ENCODE measurements at places on chromosomes 3 and 15.

DNA sequence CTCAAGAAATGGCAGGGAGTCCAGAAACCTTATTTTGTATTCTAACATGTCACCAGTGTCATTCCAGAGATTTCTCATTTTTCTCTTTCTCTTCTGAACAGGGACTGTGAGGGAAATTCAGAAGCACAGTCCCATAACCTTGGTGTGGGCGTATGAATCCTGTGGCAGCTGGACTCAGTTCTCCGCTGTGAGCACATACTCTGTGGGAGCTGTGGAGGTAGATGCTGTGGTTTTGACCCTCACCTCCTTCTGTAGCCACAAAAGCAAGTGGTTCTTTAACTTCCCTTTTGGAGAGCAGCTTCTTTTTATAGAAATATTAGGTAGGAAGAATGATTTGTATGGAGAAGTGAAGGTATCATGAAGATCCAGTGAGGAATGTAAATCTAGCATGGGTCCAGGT lies 13.4 kb downstream of the TMEM207 start:
- no peak for DNase-seq

GRCh38 chr15:52102463-52102862 lies 10.1 kb downstream of the BCL2L10 start:
- DNase-seq, result no peak

DNA sequence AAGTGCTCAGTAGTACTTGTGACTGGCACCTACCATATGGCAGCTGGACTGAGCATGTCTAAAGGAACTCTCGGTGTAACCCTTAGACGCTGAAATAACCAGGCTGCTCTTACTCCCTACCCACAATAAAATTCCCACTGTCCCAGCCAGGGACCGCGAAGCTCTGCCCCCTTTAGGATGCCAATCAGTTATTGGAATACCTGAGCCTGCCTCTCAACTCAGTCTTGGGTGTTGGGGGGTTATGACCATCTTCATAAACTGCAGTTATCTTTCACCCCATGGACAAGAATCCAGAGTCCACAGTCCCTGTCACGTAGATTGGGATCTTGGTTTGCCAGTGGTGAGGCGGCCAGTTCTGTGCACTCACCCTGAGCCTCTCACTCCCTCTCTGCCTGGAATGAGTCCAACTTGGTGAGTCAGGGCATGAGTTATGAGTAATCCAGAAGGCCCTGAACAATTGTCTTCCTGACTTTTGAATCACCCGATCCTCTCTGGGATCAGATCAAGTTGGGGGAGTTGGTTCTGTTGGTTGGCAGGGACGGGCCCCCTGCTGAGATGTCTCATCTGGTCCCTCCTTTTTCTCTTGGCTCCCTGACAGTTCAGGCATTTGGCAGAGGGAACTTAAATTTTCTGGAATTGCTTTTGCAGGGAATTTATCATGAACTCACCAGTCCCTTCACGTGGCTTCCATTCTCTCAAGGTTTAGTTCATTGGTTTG lies 120.1 kb upstream of the UBE2E1 start:
- peak; percentile 96 for DNase-seq

- DNase-seq, result no peak
These were observed 355.2 kb upstream of the AZI2 start for GRCh38 chr3:28703843-28704242.

DNA sequence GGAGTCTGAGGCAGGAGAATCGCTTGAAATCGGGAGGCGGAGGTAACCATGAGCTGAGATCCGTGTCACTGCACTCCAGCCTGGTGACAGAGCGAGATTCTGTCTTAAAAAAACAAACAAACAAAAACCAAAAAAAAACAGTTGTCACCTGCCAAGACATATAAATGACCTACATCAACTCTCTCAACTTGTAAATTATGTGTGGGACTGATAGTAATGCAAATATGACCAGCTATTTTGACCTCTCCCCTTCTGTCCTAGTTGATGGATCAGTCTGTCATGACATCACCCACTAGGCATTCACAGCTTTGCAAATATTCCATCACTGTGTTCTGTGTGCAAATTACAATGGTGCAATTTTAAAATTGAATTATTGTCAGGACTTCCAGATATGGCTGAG lies 175.4 kb downstream of the EBLN2 start:
- DNase-seq, result no peak
